ENCODE measurements at places on chromosomes 3 and 15.

DNA sequence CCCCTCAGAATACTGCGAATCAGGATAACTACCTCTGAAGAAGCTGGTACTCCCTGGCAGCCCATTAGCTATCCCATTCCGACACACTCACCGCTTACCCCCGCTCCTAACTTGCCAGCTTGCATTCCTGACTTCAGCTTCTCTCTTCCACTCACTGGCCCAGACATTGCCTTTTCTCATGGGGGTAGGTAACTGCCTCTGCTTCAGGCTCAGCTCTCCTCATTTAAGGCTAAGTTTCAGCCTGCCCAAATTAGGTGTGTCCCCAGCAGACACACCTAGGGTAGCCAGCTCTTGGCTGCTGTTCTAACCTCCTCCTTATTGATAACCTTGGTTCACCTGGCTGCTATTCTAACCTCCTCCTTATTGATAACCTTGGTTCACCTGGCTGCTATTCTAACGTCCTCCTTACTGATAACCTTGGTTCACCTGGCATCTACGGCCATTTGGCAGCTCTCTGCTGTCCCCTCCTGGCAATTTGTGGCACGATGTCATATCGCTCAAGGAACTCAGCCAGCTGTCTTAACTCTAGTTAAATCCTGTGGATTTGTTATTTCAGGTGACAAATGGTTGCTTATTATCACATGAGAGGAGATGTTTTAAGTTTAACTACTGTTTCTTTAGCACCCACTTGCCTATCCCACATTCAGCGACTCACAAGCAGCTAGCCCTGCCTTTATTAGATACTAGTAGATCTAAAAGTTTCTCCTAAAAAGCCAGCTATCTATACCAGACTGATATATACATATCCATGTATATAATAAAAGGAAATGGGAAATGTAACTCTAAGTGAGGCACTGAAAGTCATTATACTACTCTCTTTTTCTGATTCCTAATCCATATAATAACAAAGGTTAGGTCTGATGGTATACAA is 106.5 kb upstream of the ACP3 start:
- no peak for DNase-seq

- DNase-seq, result no peak
These were observed 31.8 kb downstream of the EPHB3 start for GRCh38 chr3:184593220-184593927.

DNA sequence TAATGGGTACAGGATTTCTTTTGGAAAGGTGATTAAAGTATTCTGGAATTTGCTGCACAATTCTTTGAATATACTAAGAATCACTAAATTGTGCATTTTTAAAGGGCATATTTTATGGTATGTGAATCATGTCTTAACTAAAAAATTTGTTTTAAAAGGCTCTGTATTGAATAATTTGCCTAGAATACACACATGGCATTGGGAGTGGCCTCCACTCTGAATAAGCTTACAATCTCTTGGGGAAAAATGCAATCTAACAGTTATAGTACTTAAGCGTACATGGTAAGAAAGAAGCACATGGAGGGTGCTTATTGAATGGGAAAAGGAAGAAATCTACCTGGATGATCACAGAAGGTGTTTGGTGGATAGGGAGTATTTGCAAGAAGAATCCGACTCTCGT is 385.1 kb downstream of the LPP start:
- DNase-seq, result no peak

DNA sequence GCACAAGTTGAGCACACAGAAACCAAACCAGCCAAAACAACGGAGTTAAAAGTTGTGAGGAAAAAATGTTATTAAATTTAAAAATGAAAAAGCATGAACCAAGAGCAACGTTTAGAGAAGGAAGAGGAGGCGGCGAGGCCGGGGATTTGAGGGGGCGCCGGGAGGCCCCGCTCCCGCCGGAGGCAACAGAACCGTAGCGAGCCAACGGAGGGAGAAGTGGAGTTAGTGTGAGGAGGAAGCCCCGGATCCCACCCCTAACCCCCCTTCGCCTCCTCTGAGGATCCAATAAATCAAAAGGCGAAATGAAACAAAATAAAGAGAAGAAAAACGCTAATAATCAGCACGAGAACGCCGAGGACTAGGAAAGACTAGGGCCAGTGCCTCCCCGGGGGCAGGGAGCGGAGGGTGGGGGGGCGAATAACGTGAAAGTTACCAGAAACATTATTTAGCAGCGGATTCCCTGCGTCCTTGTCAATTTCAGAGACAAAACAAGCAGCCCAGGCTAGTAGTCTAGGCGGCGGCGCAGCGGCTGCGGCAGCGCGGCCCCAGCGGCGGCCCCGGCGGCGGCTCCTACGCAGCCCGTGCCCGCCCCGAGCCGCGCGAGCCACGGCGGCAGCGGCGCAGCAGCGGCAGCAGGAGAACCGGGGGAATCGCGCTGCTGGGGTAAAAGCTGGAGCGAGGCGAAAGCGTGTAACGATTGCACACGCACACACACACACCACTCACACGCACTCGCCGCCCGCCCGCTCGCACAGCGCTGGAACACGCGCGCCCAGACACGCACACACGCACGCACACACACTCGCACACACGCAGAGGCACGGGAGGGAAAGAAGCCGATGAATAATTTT is 1.7 kb downstream of the MEIS2 start:
- DNase-seq, result no peak

DNA sequence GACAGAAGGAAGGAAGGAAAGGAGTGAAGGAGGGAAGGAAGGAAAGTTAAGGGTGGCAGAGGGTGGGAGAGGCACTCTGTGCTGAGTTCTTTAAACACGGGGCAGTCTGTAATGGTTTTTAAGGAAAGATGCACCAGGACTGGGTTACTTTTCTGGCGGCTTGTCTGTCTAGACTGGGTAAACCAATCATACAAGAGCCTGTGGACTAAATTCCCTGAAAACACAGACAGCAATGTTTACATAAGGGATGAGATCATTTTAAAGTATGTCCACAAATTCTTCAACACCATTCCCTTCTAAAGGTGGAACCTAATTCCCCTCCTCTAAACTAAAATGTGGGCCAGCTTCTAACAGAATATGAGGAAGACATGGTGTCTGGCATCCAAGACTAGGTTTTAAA is 235.5 kb upstream of the IGF1R start:
- DNase-seq, result no peak

Measured in stimulated activated CD8-positive, alpha-beta memory T cell treated with anti-CD3 and anti-CD28 coated beads, Interleukin-2, amount 100 ng/mL, for 1 hour (primary cell).